ENCODE measurements at places on chromosomes 5 and 9.

GRCh38 chr9:37382161-37382981 is 40.1 kb upstream of the GRHPR start:
- no peak for DNase-seq

- no peak for DNase-seq
Observed at GRCh38 chr5:75320371-75320770, 16.6 kb upstream of the HMGCR start.

GRCh38 chr5:172855597-172856292 is 21.7 kb downstream of the ERGIC1 start:
- no peak for DNase-seq

- no peak for DNase-seq
Observed at GRCh38 chr5:122076669-122077365, 1.2 kb downstream of the LOX start.

DNA sequence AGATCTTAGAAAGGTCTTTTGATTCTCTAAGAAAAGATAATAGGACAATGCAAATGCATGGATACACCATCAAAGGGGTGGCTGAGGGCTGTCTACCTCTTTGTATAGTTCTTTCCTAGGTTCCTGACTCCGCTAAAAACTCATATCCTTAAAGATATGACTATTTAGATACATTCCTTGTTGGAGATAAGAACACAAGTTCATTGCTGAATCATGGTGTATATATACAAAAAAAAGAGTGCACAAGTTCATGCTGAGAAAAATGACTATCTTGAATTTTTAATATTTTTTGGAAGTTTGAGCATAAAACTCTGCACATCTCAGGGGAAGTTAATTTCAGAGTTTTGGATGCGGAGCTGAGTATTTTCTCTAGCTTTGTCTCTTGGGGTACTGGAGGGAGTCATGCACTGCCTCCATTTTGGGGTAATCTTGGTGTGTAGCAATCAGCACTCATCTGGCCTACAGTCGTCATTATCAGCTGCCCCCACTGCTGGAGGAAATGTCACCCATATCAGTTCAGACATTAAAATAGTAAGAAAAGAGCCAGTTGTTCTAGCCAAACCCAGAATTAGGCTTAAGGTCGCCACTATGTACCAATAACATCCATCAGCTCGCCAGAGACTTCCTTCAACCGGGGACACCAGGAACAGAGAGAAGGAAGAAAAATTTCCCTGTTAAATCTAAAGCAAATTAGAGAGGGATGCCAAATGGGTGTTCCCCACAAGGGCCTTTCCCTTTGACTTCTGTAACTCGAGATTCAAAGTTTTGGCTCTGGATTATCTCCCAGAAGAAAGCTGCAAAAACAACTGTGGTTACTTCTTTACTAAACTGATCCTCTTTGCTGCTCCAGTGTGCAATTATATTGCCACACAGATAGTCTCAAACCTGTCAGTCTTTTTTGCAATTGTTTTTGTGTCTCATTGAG is 49.0 kb downstream of the PTTG1 start:
- DNase-seq, result no peak

DNA sequence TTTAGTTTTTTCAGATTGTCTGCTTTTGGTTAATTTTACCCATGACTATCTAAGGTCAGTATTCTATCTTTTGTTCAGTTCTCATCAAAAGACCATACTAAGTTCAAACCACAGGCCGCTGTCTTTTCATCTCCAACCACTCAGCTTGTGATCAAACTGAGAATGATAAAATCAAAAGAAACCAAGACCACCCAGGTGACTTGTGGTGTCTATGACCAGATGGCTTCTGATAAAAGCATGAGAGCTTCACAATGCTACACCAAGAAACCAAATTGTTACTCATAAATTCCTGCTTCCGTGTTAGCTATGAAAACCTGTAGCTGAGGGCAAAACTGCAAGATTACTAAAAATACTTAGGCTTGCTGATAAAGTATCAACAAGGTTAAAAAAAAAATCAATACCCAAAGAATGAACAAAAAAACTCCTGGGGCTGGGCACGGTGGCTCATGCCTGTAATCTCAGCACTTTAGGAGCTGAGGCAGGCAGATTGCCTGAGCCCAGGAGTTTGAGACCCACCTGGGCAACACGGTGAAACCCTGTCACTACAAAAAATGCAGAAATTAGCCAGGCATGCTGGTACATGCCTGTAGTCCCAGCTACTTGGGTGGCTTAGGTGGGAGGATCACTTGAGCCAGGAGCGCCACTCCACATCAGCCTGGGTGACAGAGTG is 25.8 kb upstream of the GPX8 start:
- no peak for DNase-seq

GRCh38 chr9:79382458-79382857 is 189.3 kb upstream of the TLE4 start:
- no peak for DNase-seq

GRCh38 chr5:50299896-50300295 is 141.2 kb downstream of the EMB start:
- DNase-seq, result no peak

GRCh38 chr5:5967373-5967772 is 411.0 kb downstream of the MED10 start:
- no peak for DNase-seq

GRCh38 chr5:150321784-150322183 is 19.1 kb upstream of the ARSI start:
- no peak for DNase-seq

GRCh38 chr5:90020575-90021538 is 388.7 kb downstream of the CETN3 start:
- no peak for DNase-seq

- DNase-seq, result no peak
Observed at GRCh38 chr5:176810081-176810597, at the start of gene UNC5A. Gene UNC5A, plus strand, starts transcription at chr5:176810559. Its CDS starts 192 bp downstream, at chr5:176810751.

- DNase-seq, result no peak
Observed at GRCh38 chr9:106970219-106970975, 107.4 kb downstream of the ZNF462 start.

GRCh38 chr5:1429496-1429895 is 15.7 kb downstream of the SLC6A3 start:
- no peak for DNase-seq

DNA sequence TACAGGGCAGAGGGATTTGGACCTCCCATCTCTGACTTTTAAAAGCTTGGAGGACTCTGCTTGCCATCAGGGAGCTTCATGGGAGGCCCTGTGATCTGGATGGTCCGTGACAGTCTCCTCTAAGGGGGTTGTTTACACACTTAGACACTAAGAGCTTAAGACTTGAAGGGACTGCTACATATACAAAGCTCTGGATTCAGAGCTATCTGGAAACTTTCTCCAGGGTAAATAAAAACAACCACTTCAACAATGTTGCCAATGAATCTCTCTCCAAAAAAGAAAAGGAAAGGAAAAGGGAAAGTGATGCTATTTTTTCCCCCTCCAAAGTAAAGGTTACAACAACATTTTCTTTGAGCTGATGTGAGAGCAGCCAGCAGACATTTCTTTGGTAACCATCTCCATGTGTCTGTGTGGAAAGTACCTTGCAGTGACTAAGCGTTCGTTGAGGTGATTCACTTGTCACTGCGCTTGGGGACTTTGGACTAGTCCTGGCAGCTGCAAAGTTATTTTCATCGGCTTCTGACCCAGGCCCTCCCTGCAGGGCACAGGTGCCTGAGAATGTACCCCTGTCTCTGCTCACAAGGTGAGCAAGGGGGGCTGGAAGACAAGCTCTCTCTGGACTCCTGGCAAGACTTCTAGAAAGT is 262.1 kb upstream of the KLF4 start:
- DNase-seq, result no peak

- no peak for DNase-seq
Observed at GRCh38 chr9:81396528-81396927, 292.8 kb downstream of the TLE1 start.

GRCh38 chr9:135192686-135193085 is 105.2 kb downstream of the OLFM1 start:
- no peak for DNase-seq

DNA sequence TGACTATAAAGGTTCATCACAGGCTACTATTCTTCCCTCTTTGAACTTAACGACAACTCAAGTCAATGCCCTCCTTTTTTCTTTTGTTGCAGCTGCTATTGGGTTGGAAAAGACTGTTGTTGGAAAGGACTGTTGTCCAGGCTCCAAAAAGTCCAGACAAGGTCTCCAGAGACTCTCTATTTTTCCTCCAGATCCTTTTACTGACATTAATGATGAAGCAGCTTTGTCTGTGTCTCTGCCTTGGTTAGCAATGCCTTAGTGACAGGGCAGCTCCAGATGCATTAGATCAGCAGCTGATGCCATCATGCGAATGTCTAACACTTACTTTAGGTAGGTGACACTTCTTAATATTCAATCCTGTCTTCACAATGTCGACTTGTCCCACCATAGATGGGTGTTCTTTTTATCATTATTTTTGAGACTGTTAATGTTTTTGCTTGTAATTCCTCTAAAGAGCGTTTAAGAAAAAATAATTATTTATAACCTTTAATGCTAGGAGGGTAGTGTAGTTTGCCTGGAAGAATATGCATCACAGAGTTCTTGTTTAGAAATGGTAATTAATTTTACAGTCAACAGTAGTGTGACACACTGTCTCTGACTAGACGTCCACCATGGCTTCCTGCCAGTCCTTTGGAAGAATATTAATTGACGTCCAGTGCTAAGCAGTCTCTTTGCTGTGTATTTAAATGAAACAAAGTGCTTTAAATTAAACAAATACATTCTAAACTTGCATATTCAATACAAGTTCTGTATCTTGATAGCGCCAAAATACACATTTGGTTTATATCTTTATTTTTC is 492.2 kb downstream of the NR2F1-AS1 start:
- no peak for DNase-seq

GRCh38 chr9:3660936-3661335 is 135.1 kb upstream of the RFX3 start:
- no peak for DNase-seq

DNA sequence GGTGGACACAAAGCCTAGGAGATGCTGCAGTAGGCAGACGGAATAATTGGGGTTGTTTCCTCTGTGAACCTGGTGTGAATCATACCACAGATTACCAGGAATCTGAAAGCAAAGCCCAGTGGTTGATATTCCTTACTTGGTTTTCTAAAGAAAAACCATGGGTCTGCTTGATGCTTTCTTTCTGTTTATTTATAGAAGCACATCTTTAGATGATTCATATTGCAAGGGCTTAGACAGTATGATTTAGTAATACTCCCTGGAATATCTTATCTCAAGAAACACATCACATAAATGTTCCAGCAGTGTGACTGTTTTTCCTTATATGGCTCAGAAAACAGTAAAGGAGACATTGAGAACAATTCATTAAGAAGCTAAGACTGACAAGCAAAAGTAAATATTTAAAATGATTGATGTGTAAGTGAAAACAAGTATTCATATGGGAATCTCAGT is 623.3 kb downstream of the RAB3C start:
- no peak for DNase-seq

DNA sequence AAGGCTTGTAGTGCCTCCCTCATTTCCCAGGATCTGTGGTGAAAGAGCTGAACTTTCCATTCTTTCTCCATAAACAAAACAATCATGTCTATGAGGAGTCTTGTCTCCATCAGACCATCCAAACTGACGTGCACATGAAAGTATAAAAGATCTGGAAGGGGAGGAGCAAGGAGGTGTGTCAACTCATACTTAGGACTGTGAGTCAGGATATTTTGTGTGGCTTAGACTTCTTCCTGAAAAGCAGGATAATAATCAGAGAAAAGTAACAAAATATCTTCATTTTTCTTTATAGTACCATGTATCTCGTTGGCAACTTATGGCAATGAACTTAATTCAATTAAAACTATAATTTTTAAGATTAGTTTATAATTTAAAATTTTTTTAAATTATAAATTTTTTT is 96.0 kb upstream of the PRRC1 start:
- DNase-seq, result no peak

GRCh38 chr5:74839229-74839628 is 27.0 kb downstream of the FAM169A start:
- DNase-seq, result no peak

GRCh38 chr5:133895979-133896845 is 72.2 kb downstream of the C5orf15 start:
- DNase-seq, result no peak

DNA sequence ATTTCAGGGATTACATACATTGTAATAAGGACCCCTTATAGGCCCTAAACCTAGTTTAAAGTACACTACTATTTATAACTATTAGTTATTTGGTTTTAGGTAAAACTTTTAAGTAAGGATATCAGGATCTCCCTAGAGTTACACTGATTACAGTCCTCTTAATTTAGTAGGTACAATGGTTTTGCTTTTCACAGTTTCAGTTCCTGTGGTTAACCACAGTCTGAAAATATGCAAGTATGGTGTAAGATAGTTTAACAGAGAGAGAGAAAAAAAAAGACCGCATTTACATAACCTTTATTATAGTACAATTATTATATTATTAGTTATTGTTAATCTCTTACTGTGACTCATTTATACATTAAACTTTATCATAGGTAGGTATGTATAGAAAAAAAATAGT is 725.3 kb upstream of the PTPRD start:
- no peak for DNase-seq

DNA sequence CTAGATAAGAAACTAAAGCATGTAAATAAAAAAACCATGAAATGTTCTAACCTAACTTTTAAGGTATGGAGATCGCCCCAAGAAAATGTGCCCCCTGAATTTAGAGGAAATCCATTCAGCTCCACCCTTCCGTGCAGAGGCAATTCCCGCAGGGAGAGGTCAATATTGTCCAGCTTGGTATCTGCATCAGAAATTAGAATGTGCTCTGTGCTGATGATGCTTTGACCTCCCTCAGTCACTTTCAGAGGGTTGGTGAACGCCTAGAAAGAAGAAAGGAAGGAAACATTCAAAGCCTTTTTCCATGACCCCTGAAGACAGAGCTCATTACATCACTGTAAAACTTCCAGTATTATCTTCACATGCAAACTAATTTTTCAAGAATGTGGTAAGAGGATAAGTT is 91.0 kb downstream of the FREM1 start:
- no peak for DNase-seq

- DNase-seq, result no peak
Observed at GRCh38 chr5:10567121-10567591, 3.3 kb downstream of the ANKRD33B start.

All from stimulated activated CD4-positive, alpha-beta T cell treated with anti-CD3 and anti-CD28 coated beads, TNF-alpha, amount 100 ng/mL, for 1 hour (primary cell).